ENCODE measurements at places on chromosomes 11 and 22. TPM values are rescaled to one million over a fixed set of nuclear protein-coding genes. Genes with fewer than 3 reads are reported as not detected.

MPZL3 gene
- 1.9 TPM for total RNA-seq

RPS6KA4 gene
- total RNA-seq: 23.2 TPM

OR52B4 gene
- total RNA-seq: not detected

CNGA4 gene
- total RNA-seq: 0.16 TPM

HOATZ gene
- total RNA-seq: not detected

ACR gene
- total RNA-seq: not detected

SAA4 gene
- not detected for total RNA-seq

CCDC87 gene
- not detected for total RNA-seq

TTC28 gene
- 68.4 TPM for total RNA-seq

APOBEC3G gene
- total RNA-seq: 13.6 TPM
